Stimulated activated CD4-positive, alpha-beta T cell treated with anti-CD3 and anti-CD28 coated beads, Interleukin-1b, Interleukin-23, amount 100 ng/mL, for 4 hours (primary cell): ENCODE measurements at places on chromosomes 3 and 15.
A peak's percentile ranks its signal among the peaks of the same experiment; 100 is the strongest.

DNA sequence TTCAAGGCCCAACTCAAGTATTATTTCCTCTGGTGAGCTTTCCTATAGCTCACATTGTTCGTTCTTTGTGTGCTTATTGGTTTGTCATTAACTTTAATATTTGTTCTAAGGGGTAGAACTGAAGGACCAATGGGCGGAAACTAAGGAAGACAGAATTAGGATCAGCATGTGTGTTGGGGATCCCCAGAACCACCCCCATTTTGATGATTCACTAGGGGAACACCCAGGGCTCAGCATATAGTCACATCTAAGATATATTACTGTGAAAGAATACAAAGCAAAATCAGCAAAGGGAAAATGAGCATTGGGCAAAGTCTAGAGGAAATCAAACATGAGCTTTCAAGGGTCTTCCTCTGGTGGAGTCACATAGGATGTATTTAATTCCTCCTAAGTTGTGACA lies 76.9 kb downstream of the TIMP4 start:
- DNase-seq = no peak

DNA sequence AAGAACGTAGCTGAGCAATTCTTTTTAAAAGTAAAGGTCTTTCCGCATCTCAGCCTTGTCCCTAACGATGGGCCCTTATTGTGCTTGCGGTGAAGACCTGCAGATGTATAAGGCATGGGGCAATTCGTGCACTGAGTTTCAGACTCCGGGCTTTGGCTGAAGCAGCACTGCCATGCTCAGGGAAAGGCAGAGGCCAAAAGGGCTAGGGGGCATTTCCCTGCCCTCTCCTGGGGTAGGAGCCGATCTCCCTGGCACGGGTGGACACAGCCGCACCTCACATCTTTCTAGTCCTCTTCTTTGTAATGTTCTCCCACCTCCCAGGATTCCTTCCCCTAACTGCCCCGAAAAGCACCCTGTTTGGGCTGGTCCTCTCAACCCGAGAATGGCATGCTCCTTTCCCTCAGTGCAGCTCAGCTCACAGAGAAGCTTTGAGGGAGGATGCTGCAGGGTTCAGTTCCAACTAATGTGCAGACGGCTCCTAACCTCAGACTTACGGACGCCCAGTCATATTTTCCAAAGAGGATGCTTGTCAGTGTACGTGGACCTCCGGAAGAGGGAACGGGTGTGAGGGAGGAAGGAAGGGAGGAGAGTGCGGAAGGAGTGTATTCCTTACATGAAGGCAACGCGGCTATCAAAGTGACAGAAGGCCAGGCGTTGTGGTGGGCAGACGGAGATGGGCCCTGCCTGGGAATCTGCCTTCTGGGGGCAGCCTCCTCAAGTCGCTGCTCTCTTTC lies 61.2 kb downstream of the SYNM start:
- DNase-seq = no peak

- peak; percentile 91 for DNase-seq
Observed at GRCh38 chr3:57692396-57693147, at the start of gene DENND6A. DENND6A (minus strand) TSS chr3:57693077; CDS start chr3:57693018, 59 bp downstream.

- DNase-seq = no peak
Observed at GRCh38 chr3:36373084-36373483, 7.2 kb upstream of the STAC start.
